Renal pelvis (tissue), 12 donors: ENCODE measurements at places on chromosomes 16 and 17. TPM values are rescaled to one million over a fixed set of nuclear protein-coding genes. Genes with fewer than 3 reads are reported as not detected.

- no peak for DNase-seq
Observed at GRCh38 chr17:51496378-51496777, 236.0 kb downstream of the UTP18 start.

Gene KRTAP9-2
- not detected for polyA plus RNA-seq

DNA sequence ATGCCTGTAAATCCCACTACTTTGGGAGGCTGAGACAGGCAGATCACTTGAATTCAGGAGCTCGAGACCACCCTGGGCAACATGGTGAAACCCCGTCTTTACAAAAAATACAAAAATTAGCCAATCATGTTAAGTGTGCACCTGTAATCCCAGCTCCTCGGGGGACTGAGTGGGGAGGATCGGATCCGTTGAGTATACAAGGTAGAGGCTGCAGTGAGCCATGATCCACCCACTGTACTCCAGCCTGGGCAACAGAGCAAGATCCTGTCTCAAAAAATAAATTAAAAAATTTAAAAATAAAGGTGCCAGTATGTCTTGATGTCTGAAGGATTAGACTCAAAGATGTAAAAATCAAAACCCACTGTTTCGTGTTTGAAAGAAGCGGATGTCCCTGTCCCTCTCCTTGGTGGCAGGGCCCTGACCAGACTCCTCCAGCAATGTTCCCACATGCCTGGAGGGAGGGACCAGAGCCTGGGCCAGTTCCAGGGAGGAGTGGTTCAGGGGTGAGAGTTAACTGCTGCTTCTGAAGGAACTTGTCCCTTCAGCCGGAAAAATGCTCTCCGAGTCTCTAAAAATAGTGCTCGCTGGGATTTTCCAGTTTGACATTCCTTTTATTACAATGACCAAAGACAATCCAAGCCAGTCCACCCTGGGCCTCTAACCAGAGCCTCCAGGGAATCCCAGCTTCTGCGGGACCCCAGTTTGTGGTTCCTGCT lies 9.4 kb upstream of the CMTM4 start:
- peak; percentile 38 for DNase-seq

GRCh38 chr16:89449726-89450335 lies 40.5 kb downstream of the ANKRD11 start:
- no peak for DNase-seq

- peak; percentile 84 for DNase-seq
Observed at GRCh38 chr16:72848759-72849664, 198.9 kb downstream of the ZFHX3 start.

Gene CD68
- 62.4 TPM for polyA plus RNA-seq

DNA sequence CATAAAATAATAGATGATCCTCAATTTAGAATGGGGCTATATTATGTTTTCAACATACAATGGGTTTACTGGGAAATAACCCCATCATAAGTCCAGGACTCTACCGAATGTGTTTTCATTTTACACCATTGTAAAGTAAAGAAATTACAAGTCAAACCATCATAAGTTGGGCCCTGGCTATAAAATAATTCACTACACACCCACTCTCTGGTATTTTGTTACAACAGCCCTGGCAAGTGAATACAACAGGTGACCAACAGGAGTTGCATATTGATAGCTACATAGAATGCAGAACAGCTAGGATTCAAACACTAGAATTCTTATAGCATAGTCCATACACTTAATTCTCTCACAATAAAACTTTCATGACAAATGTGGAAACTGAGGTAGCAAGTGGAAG lies 673.0 kb upstream of the CA10 start:
- no peak for DNase-seq

GRCh38 chr16:57500578-57501111 lies 14.4 kb upstream of the DOK4 start:
- no peak for DNase-seq

Gene CACNG3
- polyA plus RNA-seq: 0.03 TPM

GRCh38 chr17:63445571-63445953 lies 544 bp downstream of the CYB561 start:
- no peak for DNase-seq

DNA sequence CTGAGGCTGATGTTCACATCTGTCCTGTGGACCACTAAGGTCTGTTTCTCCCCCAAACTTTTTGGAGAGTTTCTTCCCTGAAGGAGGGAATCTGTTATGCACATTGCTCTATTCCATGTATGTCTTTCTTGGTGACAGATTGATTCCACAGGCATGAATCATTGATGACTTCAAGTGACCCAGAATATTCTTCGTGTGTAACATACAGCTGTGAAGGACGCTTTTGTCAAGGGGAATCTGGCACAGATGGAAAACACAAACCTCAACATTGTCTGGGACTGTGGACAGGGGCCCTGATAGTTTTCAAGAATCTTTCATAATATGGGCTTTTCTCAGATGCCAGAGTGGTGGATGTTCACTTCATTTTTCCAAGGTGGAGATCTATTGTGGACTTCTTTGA lies 223.1 kb upstream of the MAF start:
- no peak for DNase-seq

Gene ICAM2
- 26.0 TPM for polyA plus RNA-seq
